ENCODE measurements at places on chromosomes 13 and 19.
A peak's percentile ranks its signal among the peaks of the same experiment; 100 is the strongest.

GRCh38 chr13:51726446-51727193 lies 77.3 kb downstream of the DHRS12 start:
- no peak for DNase-seq

DNA sequence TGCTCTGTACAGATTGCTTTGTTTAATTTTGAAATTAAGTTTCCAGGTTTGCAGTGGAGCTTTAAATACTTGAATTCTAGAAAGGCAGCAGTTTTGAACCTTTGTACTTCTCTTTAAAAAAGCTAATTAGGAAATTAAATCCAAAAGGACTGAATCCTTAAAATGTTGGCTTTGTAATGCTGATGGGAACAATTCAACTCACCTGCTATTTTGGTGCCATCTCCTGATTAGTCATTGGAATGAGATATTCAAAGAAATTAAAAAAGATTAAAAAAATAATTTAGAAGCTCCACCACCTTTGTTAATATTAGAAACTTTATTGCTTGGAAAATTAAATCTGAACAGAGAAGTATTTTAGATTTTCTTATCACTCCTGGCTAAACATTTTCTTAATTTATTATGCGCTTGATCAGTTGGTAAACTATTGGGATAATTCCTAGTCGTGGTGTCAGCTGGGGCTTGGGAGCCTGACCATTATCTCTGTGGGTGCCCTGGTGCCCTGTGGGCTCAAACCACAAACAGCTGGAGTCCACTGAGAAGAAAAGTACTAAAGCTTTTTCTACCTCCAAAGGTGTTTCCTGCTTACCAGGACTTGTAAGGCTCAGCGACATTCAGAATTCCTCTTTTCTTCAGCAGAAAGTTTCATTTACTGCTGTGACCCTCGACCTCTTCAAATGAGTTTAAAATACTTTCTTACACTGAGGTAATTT lies 540.4 kb downstream of the DIAPH3 start:
- DNase-seq = no peak

GRCh38 chr13:75050419-75051046 lies 431.4 kb downstream of the TBC1D4 start:
- DNase-seq = no peak

DNA sequence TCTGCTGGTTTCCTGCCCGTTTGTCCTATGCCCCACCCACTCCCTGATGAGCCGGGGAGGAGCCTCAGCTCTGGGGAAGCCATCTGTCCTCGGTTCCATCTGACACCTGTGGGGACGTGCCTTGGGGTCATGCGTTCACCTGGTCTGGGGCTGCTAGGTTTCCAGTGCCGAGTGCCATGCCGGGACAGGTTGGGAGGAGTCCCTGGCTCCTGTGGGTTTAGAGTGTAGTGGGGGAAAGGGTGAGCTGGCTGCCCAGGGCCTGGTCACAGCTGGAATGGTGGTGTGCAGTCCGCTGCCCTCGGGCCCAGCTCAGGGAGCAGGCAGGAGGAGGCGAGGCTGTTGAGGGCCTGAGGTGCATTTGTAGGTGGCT lies 2.5 kb downstream of the KDM4B start:
- peak; percentile 39 for DNase-seq

- no peak for DNase-seq
Observed at GRCh38 chr19:51799774-51800472, 5.0 kb downstream of the FPR3 start.

DNA sequence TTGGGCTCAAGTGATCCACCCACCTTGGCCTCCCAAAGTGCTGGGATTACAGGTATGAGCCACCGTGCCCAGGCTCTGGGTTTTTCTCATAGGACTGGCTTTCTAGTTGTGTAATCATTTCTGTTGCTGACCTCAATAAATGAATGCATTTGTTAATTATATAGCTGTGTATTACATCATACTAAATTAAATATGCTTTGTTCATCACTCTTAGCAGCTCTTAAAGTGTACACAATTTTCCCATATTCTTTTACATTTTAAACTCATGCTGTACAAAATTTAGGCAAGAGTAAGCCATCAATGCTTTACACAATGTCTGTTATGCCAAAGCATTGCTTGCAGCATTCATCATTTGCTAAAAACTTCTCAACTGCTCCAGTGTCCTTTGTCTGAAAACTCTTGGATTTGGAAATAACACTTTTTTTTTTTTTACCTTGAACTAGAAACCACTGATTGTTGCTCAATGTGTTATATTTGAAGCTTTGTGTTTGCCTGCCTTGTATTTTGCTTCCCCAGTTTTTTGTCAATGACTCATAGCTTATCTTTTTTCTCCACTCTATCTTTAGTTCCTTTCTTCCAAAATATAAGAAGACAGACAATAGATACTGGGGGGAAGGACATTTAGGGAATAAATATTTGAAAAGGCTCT lies 31.4 kb downstream of the CCDC122 start:
- DNase-seq = no peak

GRCh38 chr19:23547816-23548430 lies 139.1 kb downstream of the ZNF675 start:
- no peak for DNase-seq

DNA sequence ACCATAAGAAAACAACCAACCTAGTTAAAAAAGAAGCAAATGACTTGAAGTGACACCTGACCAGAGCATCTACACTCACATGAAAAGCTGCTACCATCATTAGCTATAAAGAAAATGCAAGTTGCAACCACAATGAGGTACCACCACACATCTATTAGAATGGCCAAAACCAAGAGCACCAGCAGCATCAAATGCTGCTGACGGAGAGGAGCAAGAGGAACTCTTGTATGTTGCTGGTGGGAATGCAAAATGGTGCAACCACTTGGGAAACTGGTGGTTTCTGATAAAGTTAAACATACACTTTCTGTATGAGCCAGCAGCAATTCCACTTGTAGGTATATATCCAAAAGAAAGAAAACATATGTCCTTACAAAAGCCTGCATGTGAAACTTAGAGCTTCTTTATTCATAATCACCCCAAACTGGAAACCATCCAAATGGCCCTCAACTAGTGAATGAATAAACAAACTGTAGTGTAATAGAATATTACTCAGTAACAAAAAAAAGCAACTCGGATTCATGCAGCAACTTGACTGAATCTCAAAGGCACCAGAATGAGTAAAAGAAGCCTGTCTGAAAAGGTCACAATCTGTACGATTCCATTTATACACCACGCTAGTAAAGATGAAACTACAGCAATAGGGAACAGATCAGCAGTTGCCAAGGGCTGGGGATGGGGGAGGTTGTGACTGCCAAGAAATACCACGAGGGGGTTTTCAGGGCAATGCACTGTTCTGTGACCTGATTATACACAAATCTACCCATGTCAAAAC lies 60.9 kb upstream of the RANBP3 start:
- peak; percentile 52 for DNase-seq

GRCh38 chr19:14432791-14433553 lies at the start of gene PKN1:
Gene PKN1 (plus strand): TSS chr19:14433306. CDS start chr19:14433522, 216 bp downstream.
- peak; percentile 44 for DNase-seq

- no peak for DNase-seq
Observed at GRCh38 chr13:102692491-102692826, 2.4 kb downstream of the METTL21C start.

- DNase-seq = no peak
Observed at GRCh38 chr13:31862828-31863227, 123.5 kb downstream of the RXFP2 start.

DNA sequence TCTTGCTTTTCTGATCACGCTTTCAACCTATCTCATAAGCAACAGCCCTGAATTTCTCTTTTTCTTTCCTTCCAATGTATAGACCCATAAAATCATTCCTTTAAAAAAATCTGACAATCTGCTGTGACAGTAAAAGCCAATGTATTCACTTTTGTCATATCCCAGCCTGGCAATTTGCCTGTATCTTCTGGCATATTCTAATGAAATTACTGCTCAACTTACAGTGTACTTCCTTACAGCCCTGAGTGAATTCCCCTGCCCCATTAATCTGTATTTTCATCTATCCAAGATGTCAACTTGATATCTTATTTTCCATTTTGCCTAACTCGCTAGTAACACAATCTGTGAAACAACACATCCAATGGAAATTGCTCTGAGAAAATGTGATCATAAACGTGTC lies 18.0 kb upstream of the SERP2 start:
- no peak for DNase-seq

GRCh38 chr13:66492479-66492878 lies 737.7 kb downstream of the PCDH9 start:
- no peak for DNase-seq

- DNase-seq = no peak
Observed at GRCh38 chr13:21696865-21697448, 26.1 kb downstream of the FGF9 start.

GRCh38 chr19:21789466-21790085 lies 22.2 kb upstream of the ZNF100 start:
- no peak for DNase-seq

DNA sequence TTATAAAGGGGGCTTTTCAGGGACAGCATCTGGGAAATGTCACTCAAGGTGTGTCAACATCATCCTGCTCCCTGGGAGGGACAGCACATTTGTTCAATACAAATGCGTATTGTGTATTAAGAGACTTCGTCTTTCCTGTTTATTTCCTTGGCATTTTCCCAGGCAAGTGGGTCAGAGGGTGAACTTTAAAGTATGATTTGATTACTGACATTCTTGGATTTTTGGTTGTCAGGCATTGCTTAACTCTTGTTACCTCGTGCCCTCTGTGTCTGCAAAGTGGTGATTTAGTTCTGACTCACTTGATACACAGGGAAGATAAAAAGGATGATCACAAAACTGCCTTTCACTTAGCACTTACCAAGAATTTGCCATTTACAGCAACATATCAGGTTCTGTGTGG lies 292.7 kb downstream of the SUCLA2 start:
- DNase-seq = no peak

DNA sequence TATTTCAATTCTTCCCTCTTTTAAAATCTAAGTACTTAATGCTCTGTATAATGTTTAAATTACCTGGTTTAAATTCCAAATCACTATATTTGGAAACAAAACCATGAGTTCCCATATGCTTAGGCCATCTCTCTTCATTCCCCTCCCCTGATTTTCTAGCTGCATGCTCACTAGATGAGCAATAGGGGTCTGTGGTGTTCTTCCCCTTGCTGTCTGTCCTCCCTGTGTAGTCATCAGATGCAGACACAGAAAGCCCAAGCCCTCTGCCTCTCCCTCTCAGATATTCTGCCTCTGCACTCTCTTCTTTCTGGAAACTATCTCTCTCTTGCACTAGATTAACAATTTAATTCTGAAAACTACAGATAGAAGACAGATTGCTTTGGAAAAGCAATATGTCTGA lies 1730.2 kb downstream of the OLFM4 start:
- no peak for DNase-seq

GRCh38 chr19:31054430-31054829 lies 294.8 kb downstream of the TSHZ3 start:
- peak; percentile 32 for DNase-seq

DNA sequence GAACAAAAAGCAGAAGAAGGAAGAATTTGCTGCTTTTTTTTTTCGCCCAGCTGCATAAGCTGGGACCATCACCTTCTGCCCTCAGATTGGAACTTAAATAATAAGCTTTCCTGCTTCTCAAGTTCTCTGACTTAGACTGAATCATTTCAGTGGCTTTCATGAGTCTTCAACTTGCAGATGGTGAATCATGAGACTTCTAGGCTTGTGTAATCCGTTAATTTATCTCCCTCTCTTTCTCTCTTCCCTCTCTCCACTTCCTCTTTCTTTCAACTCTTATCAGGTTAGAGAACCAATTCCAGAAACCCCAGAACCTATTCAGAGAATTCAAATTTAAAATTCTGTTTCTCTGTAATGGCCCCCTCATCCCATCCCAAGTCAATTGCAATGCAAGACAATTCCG lies 1153.7 kb downstream of the PCDH9 start:
- DNase-seq = no peak

DNA sequence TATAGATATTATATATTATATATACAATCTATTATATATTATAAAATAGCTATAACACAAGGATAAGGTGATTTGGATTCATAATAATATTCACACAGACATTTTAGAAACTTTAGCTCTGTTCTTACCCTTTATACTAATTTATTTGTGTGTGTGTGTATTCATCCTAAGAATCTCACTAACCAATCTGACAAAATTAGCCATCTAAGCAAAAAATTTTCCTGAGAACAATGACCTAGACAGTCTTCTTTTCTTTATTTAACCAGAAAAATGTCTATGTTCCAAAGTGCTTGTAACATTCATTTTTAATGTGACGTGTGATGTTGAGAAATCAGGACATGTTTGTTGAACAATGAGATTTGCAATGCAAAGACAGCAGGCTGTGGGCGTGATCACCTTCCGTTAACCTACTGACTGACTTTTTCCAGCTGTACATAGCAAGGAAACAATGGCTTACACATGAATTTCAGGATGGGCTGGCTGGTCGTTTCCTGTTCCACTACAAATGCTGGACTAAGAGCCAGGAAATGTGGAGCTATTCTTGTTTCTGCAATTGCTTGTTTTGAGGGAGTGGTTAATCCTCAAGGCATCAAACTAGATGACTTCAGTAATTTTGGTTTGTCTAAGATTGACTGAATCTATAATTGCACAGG lies 634.6 kb upstream of the ARGLU1 start:
- DNase-seq = no peak

DNA sequence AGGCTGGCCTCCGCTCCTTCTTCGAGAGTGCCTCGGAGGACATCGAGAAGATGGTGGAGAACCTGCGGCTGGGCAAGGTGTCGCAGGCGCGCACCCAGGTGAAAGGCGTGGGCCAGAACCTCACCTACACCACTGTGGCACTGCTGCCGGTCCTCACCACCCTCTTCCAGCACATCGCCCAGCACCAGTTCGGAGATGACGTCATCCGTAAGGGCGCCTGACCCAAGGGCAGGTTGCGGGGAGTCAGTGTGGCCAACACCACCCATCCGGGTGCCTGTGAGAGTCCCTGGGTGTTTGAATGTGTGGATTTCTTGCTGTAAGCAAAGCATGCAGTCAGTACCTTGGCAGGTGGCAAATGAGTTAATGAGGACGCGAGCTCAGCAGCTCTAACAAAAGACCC lies 78.8 kb downstream of the RYR1 start:
- DNase-seq = no peak

GRCh38 chr13:50126993-50127725 lies 111.9 kb downstream of the KCNRG start:
- peak; percentile 23 for DNase-seq

- DNase-seq = no peak
Observed at GRCh38 chr13:33101835-33102234, 85.6 kb downstream of the KL start.

DNA sequence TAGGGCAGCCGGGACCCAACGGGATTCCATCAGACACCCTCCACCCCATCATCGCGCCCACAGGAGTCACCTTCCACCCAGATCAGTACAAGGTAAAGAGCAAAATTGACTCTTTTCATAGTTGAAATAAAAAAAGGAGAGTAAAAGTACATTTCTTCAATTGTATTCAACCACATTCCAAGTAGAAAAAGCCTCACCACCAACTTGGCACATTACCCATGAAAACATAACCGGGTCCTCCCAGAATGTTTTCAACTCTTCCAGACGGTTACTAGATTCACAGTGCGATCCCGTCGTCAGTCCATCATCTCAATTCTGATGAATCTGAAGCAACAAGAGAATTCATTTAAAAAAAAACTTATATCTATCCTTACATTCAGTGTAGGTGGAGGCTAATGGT lies 125.2 kb downstream of the RAB20 start:
- no peak for DNase-seq

GRCh38 chr13:101417501-101417900 lies 1.2 kb upstream of the NALCN start:
- no peak for DNase-seq

Measured in activated CD4-positive, alpha-beta T cell treated with anti-CD3 and anti-CD28 coated beads, Interleukin-2, amount 50 U/mL, for 16 hours (primary cell).